ENCODE measurements at places on chromosomes 3 and 15.

- no peak for DNase-seq
These were observed 10.5 kb downstream of the SLC6A6 start for GRCh38 chr3:14412831-14413380.

DNA sequence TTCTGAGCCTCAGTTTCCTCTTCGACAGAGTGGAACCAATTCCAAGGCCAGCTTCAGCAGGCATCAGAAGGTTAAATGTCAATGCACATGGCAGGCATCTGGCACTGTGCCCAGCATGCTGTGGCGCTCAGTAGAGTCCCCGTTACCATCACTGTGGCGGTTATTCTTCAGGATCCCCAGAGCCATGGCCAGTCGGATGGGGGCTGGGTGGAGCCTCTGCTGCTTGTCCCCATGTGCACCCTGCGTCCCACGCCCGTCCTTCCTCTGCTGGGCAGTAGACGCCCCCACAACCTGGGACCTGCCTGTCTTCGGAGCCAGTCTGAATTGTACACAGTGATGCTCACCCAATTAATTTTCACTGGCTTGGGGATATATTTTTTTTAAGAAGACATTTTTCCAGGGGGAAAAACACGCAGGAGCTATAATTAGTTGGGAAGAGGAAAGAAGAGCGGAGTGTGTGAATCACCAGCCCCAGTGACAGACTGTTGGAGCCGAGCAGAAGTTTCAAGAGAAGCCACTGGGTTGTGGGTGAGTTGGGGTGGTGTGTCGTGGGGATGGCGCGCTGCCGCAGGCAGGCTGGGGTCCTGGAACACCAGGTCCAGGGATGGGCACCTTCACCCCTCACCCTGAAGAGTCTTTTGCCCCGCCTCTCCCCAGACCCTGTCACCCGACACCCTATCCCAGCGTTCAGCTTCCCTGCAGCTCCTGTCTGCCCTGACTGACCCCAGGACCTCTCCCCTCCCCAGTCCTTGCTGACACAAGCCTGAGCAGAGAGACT, 26.8 kb upstream of the RPL29 start:
- DNase-seq: no peak

DNA sequence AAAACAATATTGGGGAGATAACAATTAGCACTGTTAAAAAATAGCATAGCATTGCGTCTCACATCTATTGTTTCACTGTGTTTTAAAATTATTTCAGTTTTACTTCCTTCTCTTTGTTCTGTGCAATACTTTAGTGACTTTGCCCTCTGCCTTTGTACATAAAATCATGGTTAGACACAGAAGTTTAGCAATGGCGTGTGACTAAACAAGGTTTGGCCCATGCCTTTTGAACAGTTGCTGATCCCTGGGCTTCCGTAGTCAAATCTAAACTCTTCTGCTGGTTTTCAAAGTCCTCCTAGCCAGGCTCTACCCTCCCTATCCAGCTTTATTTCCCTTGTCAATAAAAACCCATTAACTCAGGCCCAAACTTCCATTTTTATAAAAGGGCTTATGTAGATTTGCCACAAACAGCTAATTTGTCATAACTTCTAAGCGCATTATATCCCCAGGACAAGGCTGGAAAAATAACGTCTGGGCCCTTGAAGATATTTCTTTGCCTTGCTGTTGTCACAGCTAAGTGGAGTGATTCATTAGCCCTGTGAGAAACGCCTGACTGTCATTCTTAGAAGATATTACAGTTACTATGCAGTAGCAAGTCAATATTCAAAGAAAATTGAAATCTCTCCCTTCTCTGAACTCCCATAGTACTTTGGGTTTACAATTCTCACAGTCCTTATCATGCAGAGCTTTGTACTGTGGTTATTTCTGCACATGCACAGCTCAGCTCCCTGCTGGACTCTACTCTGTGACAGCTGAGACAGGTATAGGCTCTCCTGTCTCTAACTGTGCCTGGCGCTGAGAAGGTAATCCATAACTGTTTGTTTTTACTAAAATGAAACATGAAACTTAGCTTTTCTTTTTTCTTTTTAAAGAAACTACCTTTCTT, 123.4 kb upstream of the SLC24A5 start:
- no peak for DNase-seq

DNA sequence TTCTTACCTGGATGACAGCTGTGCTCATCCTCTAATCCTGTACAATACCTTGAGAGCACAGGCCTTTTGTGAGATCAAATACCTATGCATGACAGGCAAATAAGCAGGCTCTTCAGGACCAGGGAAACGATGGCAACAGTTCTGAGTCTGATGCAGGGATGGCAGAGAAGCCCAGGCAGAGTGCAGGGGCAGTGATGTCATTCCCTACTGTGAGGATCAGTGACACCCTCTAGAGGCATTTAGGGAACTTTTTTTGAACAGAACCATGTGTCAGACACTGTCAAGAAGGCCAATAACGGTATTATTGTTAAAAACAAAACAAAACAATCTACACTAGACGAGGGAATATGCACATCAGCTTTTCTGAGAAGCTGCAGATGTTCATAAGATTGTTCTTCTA, 314.8 kb upstream of the CTDSPL start:
- DNase-seq: no peak

DNA sequence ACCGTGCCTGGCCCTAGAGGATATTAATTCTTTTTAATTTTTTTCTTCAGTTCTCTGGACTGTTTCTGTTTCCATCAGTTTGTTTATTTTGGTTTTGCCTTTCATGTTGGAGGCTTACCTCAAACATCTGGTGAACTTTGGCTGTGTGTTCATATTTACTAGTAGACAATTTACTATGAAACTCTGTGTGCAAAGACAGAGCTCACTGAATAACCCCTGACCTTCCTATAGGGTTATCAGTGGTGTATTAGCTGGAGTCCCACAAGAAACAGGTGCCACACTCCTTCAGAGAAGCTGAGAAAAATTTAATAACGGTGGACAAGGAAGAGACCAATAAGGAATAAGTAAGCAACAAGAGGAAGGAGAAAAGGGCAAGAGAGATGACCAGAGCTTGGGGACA, 28.8 kb upstream of the TRA2B start:
- no peak for DNase-seq

DNA sequence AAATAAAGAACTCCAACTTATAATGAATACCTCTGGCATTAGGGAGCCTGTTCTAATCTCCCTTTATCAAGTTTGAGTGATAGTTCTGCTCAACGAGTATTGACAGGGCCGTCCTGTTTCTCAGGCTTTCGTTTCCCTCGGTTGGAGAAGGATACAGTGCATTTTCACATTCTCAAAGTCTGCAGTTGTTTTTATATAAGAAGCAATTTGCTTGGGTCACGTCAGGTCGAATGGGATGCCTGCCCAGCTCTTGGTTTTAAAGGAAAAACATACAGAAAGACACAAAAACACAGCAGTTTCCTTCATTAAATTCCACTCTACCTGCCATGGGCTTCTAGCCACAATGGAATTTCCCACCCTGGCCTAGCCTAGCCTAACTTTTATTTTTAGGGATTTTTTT, 366.3 kb downstream of the TIGIT start:
- no peak for DNase-seq

DNA sequence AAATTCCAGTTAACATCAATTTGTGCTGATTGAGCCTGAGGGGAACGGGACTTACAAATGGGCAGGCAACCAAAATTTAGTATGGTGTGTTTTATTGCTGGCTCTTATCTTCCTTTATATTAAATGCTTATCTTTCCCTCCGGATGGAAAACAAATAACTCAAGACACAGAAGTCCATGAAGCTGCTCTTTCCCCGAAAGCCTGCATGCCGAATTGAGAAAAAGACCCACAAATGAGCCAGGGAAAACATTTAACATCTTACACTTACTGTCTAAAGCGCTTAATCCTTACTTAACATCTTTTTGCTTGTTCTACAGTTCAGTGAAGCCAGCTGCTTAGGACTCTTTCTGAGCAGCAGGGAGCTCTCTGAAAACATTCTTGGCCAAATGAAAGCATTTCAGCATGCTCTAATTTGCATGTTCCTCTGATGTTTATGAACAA, 49.5 kb downstream of the HEG1 start:
- no peak for DNase-seq

GRCh38 chr15:79919090-79919748, 22.4 kb upstream of the MTHFS start:
- DNase-seq: no peak

DNA sequence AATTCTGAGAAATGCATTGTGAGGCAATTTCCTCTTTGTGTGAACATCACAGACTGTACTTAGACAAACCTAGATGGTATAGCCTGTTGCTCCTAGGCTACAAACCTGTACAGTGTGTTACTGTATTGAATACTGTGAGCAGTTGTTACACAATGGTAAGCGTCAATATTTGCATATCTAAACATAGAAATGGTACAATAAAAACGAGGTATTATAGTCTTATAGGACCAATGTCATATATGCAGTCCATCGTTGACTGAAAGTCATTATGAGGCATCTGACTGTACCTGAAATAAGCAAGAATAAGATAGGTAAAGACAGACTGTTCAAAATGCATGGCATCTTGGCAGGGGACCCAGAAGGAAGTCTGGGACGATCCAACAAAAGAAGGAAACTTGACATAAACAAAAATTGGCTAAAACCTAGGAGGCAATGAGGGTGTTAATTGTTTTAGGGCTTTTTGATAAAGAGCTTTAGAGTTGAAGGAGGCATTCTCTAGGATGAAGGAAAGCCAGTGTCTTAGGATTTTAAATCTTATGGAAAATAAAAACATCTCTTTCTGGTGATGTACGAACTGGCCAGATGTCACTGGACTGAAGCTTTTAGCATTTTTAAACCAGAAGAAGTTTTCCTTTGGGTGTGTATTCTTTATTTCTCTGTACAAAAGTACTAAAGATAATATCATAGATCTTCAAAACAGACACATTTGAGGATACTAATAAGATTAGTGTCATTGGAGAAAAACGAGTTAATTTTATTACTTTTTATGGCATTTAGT, 9.2 kb upstream of the SPRED1 start:
- DNase-seq: no peak

- DNase-seq: no peak
These were observed 77.0 kb downstream of the EPHA3 start for GRCh38 chr3:89184151-89184995.

- no peak for DNase-seq
These were observed 34.3 kb downstream of the IRAK2 start for GRCh38 chr3:10198761-10199649.

- no peak for DNase-seq
These were observed 1.2 kb downstream of the BTLA start for GRCh38 chr3:112497897-112498548.

DNA sequence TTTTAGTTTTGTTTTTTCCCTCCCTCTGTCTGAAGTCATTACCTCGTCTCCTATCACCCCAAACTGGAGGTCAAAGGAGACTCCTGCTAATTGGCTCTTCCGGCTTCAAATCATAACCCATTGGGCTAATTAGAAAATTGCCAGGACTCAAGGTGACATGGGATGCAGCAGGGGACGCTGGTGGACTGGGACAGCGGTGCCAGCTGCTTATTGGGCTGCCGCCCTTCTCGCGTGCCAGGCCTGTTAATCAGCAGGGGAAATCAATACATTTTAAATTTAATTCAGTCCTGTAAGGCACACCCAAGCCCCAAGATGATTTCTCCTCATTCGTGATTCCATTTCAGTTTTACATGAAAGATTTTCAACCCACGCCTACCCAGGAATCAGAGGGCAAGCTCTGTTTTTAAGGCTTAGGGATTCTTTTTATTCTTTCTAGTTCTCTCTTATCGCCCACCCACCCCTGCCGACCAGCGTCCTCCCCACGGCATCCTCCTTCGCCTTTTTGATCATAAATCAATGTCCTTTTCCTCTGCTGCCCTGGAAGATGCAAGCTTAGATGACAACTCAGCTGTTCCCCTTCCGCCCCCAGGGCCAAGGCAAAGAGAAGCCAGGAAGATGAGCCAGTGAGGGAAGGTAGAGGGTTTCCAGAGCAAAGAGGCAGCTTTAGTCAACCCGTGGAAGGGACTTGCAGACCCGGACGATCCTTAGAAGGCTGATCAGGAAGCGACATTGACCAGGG, 329.6 kb downstream of the UACA start:
- DNase-seq: no peak

DNA sequence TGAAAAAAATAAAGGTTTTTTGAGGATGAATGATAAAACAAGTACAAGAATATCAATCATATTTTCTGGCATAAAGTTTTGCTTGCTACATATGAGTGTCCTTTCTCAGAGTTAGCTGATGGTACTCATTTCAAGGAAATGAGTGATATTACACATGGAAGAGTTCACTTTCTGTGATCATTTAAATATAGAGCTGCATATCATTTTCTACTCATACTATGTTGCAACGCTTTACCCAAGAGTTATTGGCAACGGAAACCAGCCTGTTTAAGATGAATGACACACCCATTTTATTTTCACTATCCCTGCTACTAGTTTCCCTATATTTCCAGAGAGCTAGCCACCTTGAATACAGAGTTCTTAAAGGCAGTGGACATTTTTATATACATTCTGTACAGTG, 35.4 kb upstream of the RBMS3 start:
- DNase-seq: no peak

GRCh38 chr3:144127014-144127413, 155.4 kb downstream of the DIPK2A start:
- DNase-seq: no peak

Data from progenitor cell of endocrine pancreas (in vitro differentiated cells).